Lower lobe of right lung (tissue), 2 donors: ENCODE measurements at places on chromosomes 11 and 22. TPM values are rescaled to one million over a fixed set of nuclear protein-coding genes. Genes with fewer than 3 reads are reported as not detected.

Gene SLC6A5
- total RNA-seq, result not detected

Gene COA4
- total RNA-seq, result 41.6 TPM

Gene SREBF2
- total RNA-seq, result 132 TPM

Gene C11orf86
- total RNA-seq, result not detected

Gene TEX54
- total RNA-seq, result not detected

Gene MYEOV
- 1.2 TPM for total RNA-seq

Gene RFPL2
- not detected for total RNA-seq

DNA sequence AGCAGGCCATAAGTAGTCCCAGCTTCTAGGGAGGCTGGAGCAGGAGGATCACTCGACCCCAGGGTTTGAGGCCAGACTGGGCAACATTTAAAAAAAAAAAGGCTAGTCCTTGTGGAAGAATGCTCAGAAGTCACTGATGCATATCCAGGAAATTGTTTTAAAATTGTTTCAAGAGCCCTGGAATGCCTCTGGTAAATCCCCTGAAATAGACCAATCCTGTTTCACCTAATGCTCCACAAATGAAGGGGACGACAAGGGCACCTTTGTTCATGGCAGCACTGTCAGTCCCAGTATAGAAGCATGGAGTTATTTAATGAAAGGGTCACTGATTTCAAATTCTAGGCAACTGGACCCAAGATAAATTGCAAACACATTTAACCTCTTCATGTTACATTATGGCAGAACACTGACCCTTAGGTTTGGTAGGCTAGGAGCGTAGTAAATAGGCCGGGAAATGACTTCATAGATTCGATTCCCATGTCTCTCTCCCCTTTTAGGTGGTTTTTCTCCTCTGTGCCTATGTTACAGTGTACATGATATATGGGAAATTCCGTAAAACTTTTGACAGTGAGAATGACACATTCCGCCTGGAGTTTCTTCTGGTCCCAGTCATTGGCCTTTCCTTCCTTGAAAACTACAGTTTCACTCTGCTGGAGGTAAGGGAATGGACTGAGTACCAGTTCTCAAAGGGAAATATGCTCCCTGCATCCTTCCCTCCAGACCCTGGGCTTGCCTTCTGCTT is 11.4 kb downstream of the KDELR3 start:
- no peak for DNase-seq

DNA sequence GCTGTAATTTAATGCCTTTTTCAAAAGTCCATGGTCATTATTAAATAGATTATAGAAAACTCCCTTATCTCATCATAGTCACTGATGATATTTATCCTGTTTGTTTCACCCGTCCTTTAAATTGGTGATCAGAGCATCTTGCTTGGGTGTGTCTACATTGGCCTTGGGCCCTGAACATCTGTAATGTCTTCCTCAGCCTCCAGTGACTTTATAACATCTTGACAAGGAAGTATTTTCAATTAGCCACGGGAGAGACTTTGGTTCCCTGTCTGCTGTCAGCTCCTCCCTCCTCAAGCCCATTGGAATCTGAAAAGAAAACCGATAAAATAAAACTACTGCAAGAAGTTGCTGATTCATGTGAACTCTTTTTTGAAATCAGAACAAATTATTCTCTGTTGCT is 116.9 kb upstream of the TTC12 start:
- DNase-seq, result no peak

DNA sequence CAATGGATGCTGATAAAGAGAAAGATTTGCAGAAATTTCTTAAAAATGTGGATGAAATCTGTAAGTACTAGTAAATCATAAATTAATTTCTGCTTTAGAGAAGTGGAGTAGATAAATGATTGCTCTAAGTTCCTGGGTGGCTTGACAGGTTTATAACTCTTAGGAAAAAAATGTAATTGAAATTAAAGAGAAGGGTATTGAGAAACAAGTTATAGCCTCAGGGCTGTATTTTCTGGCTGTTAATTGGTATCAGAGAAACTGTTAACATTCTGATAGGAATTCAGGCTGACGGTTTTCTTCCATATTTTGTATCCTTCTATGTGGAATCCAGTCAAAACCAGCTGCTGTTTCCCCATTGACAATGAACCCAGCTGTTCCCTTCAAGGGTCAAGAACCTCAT is 1.9 kb downstream of the TTC12 start:
- DNase-seq, result no peak

DNA sequence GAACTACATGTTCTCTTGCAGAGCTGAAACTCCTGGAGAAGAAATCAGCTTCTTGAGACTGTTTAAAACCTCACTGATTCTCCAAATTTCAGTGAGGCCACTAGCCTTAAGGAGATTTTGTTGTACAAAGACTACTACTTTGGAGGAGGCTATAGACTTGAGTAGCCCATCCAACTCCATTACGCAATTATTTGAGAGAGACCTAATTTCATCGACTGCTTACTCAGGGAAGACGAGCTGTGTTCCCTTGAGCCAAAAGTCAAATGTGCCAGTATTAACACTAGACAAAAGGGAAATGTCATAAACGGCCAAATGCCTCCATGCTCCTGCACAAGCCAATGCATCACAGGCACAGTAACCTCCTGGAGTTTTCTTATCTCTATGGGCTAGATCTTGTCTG is 182.8 kb upstream of the SESN3 start:
- DNase-seq, result no peak

- no peak for DNase-seq
These were observed 92.0 kb downstream of the PRR5L start for GRCh38 chr11:36388071-36388470.

- DNase-seq, result no peak
These were observed 43.9 kb upstream of the LMO2 start for GRCh38 chr11:33935461-33936456.

GRCh38 chr11:23263466-23263865 is 403.2 kb upstream of the CCDC179 start:
- no peak for DNase-seq

DNA sequence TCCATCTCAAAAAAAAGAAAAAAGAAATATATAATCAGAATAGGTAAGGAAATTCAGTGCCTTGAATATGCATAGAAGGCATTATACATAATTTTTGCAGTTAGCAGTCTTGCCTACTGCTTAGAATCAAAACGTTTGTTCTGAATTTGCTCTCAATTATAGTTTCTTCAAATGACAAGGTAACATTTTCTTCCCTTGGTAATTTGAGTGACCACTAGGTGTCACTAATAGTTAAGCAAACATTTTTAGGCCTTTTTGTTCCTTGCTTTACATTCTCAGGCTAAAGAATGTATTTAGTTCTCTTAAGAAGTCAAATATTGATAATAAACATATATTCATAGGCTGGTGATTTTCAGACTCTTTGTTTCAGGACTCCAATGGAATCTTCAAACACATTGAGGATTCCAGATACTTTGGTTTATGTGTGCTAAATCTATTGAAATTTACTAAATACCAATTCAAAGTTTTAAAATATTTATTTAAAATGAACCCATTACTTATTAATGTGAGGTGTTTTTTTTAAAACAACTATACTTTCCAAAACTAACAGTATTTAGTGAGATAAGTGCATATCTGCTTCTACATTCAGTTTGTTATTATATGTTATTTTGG is 55.0 kb upstream of the DEPDC7 start:
- DNase-seq, result no peak
